Heart left ventricle (tissue), 16 donors: ENCODE measurements at places on chromosomes 11 and 22. TPM values are rescaled to one million over a fixed set of nuclear protein-coding genes. Genes with fewer than 3 reads are reported as not detected.

Gene MPZL2
- 7.4 TPM for polyA plus RNA-seq

- DNase-seq, result peak; percentile 39
Measured at GRCh38 chr22:22928666-22929380, 41.2 kb downstream of the IGLL5 start.

DNA sequence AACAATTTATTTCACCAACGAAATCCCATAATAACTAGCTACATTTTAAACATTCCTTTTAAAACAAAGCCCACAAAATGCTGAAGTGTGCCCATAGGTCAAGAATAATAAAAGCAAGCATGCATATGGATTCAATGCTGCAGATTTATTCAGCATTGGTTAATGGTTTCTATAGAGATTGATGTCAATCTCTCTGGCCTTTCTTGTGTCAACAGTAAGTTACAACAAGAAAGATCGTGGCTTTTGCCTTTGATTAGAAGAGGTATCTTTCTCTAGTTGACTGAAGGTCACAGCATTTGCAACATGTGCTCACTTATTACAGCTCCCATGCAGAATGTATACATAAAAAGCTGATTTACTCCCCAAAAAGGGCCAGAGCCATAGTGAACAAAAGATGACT is 1.4 kb upstream of the SOX6 start:
- DNase-seq, result no peak

DNA sequence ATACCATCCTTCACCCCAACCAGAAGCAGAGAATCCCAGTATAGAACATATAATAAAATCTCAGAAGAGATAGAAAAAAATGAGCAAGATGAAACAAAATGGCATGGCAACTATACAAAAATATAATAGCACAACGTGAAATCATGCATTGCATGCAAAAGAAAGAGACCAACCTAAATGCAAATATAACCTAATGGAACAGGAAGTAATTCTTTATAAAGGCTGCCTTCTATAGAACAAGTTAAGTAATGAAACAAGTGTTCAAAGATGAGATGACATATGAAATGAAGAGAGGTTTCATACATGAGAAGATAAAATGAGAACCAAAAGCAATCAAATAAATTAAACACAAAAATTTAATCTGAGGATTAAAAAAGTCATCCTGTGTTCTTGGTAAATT is 18.5 kb upstream of the ARHGAP20 start:
- DNase-seq, result no peak

Gene CCDC188
- polyA plus RNA-seq, result 0.50 TPM

Gene PATE4
- polyA plus RNA-seq, result not detected

Gene TRIM51
- not detected for polyA plus RNA-seq

Gene SLC22A9
- polyA plus RNA-seq, result not detected

GRCh38 chr11:8681837-8682302 is 595 bp downstream of the TRIM66 start:
- no peak for DNase-seq

DNA sequence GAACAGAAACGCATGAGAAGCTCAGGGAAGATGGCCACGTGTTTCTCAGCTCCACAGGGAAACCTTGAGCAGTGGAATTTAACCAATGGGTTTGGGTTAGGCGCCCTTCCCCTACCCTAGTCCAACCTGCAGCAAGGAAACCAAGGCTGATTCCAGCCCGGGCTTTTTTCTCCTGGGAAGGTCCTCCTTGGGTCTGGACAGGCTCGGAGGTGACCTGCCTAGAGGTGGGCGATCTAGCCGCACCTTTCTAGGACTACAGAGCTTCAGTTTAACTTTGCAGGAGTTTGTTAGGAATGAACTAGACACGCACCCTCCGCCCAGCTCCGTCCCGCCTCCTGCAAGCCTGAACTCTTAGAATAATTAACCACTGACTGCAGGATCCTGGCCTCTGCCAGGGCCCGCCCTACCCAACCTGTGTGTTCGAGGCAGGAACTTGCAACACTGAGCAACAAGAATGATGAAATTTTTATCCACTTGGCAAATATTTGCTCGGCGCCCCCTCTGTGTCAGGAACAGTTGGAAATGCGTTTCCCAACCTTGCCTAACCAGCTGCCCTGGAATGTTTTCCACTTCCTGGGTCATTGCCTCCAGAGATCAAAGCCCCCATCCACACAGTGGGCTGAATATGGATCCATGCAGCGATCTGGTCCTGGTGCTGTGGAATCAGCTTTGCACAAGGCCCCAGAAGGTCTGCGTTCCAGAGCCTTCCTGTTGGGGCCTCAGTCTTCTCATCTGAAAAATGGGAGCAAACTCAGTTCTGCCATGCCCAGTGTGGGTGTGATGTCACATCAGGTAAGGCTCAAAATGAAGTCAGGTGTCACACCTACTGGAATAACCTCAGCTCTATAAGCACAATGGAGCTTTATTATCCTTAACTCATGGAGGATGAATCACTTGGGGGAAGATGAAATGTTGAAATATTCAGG is 13.3 kb downstream of the MPST start:
- no peak for DNase-seq

DNA sequence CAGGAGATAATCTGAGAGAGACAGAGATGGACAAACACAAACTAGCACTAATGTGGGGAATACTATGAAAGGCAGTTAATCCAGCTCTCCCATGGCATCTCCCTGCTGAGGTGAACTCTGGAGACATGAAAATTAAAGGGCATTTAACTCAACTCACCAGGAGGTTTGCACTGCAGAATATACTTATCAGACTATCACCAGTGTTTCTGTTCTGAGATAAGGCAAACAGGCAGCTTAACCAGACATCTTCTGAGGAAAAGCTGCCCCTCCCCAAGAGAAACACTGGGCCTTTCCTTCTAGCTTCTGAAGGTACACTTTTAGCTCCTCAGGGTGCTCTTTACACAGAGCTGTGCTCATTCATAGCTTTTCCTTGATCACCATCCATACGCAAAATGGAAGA is 85.5 kb downstream of the AMBRA1 start:
- no peak for DNase-seq

DNA sequence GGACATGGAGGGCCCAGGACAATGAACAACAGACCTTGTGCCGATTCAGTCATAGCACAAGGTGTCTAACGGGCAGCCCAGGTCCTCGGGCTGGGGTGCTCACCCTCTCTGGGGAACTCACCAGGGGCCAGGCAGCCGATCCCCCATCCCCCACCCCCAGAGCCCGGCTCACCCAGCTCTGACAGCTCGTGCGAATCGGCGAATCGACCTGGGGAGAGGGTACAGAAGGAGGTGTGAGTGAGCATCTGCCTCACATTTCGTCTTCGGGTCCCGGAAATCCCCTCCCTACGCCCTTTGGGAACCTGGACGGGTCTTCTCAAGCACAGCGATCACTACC is 423 bp downstream of the PEX16 start:
- no peak for DNase-seq

Gene OTOG
- polyA plus RNA-seq, result not detected

DNA sequence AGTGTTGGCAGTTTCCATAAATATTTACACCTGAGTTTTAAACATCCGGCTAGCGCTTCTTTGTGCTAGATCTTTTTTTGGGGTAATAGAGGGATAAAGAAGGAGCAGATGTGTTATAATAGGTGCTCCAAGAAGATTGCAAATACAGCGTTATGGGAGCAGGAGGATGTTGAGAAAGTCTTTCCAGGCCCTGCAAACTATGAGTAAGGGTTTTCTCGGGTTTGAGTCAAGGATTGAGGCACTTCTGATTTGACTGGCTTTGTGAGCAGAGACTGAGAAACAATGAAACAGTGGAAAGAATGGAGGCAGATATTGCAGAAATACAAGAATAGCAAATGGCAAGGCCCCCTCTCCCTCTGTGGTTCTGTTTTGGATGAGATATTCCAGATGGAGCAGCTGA is 155.0 kb upstream of the TIMP3 start:
- no peak for DNase-seq

- DNase-seq, result peak; percentile 27
Measured at GRCh38 chr11:73266646-73267020, 5.5 kb upstream of the P2RY6 start.

DNA sequence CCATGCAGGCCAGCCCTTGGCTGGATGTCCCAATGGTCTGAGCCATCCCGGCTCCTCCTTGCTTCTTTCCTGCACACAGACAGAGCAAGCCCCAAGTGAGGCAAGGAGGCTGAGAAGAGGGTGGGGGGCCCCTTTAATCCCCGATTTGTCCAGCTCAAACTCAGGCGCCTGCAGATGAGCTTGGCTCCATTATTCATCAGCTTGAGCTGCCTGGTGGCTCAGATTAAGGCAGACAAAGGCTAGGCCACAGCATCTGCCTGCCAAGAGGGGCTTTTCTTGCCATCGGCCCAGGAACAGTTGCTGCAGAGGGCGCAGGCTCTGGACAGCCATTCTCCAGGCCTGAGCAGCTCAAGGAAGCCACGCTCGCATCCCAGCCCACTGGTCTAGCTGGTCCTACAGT is 35.4 kb downstream of the LMO1 start:
- no peak for DNase-seq

Gene SHISA8
- not detected for polyA plus RNA-seq

DNA sequence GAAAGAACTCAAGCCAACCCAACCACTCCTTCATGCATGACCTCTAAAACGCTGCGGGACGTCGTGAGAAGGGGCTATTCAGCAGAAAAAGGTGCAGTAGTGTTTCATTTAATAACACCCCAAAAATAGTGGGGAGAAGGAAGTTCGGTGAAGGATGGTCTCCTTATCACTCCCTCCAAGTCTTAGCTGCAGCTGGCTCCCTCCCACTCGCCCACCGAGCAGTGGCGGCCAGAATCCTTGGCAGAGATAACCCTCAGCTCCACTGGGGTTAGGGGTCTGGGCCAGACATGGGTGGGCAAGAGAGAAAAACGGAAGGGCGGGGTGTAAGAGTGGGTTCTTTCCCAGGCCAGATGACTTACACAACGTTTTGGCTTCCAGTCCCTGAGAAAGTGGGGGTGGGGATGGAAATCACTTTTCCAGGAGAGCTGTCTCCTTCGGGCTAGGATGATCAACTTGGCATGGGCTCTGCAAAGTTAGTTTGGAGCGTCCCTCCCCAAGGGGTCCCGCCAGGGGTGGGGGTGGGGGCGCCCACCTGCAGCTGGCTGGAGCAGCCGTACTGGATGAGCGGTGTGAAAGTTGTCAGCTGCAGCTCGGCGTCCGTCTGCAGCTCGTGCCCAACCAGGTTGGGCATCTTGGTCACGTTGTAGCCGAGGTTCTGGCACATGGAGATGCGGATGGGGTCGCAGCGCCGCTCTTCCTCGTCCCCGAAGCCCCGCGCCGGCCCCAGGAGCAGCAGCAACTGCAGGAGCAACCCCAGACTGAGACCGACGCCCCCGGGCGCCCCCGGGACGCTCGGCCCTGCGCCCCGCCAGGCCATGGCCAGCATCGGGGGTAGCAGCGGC is 705 bp downstream of the FZD4 start:
- DNase-seq, result peak; percentile 53

DNA sequence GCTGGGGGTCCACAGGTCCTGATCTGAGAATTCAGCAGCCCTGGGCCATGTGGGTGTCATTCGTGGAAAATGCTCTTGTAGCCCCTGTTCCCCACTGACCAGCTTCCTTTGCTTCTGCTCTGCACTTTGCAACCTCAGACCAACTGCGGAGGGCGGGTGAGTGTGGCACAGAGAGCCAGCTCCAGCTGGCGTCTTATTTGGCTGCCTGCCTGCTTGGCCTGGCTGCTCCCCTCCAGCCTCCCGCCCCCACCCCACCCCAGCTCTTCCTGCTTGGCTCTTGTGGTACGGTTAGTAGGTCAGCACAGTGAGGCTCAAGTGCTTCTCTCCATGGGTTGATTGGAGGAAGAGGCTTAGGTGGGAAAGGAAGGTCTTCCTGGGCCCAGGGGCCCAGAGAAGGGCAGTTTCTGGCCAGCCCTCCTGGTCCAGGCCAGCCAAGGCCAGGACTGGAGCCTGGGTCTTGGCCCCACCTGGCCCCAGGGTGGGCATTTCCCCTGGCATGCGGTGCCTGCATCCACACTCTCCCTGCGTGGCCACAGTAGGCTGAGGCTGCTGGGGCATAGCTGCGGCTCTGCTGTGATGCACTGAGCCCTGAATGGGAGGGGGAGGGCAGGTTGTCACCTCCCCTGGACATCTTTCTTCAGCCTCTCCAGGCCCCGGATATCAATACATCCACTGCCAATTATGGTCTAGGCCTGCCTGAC is 26.5 kb downstream of the MYO7A start:
- DNase-seq, result peak; percentile 83

DNA sequence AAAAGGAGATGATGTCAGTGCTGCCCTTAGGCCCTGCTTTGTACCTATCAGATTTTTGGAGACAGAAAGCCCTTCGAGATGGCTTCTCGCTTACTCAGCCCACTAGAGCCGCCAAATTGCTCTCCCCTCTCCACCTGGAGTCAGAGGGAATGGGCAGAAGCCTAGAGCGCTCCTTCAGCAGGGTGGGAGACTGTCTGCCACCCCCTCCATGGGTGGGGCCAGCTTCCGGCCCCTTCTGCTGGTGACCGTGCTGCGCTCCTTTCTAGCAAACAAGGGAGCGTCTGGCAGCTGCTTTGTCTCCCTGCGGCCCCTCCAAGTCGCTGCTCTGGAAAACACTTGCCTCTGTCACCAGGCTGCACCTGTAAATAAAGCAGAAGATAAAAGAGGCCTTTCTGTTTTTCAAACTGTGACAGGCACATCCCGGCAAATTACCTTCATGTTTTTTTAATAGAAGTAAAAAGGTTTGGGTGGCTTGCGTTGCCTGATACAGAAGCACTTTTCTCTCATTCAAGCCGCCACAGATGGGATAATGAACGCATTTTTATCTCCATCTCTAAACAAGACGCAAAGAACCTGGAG is 145.7 kb upstream of the NECTIN1 start:
- no peak for DNase-seq
